ENCODE measurements at places on chromosomes 12 and 14. TPM values are rescaled to one million over a fixed set of nuclear protein-coding genes. Genes with fewer than 3 reads are reported as not detected.

Gene GALNT8
- not detected for total RNA-seq

Gene ST8SIA1
- total RNA-seq = under 0.01 TPM

Gene TNFAIP2
- total RNA-seq = 161 TPM

Gene BCL11B
- 0.30 TPM for total RNA-seq

Gene GLIPR1
- 47.2 TPM for total RNA-seq

Gene SLC6A15
- total RNA-seq = 5.6 TPM

Gene KSR2
- under 0.01 TPM for total RNA-seq

Gene CCDC177
- total RNA-seq = not detected

Gene P2RX7
- 0.89 TPM for total RNA-seq

Gene OR4E2
- not detected for total RNA-seq

Gene CCDC60
- total RNA-seq = not detected

Gene TMEM253
- not detected for total RNA-seq

Gene GSG1
- not detected for total RNA-seq

Gene RECQL
- total RNA-seq = 161 TPM

Gene KRT86
- not detected for total RNA-seq

Gene LIN7A
- 9.9 TPM for total RNA-seq

Gene CLEC6A
- total RNA-seq = not detected
